ENCODE measurements at places on chromosomes 11 and 22.
A peak's percentile ranks its signal among the peaks of the same experiment; 100 is the strongest.

- no peak for DNase-seq
Observed at GRCh38 chr11:121086866-121087265, 14.2 kb upstream of the TECTA start.

- DNase-seq: peak; percentile 39
Observed at GRCh38 chr11:20367313-20367948, 3.9 kb downstream of the HTATIP2 start.

GRCh38 chr22:19776433-19777031, 16.0 kb downstream of the TBX1 start:
- no peak for DNase-seq

GRCh38 chr11:119447664-119448242, 24.8 kb upstream of the THY1 start:
- no peak for DNase-seq

DNA sequence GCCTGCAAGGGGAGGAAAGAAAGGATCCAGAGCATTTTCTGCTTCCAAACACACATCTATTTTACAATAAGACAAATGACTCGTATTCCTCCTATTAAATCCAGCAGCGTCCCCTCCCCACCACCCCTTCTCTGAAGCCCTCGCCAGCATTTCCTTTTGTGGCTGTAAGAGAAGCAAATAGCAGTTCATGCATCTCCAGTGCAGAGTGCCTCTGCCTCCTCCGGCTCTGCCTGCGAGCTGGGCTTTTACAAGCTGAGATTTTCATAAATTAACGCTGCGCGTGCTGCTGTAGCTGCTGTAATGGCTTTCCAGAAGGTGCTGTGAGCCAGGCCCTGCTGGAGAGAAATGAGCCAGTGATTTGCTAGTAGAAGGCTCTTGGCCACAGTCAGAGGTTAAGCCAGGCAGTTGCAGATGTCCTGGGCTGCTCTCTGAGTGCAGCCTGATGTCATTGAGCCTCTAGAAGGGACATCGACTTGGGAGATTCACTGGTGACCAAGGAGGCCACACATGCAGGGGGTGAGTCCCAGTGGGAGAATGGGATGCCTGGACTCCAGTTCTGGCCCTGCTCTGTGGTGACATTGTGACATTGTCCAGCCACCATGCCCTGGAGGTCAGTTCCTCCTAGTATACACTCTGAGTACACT, 134.5 kb upstream of the NAV2 start:
- DNase-seq: no peak

DNA sequence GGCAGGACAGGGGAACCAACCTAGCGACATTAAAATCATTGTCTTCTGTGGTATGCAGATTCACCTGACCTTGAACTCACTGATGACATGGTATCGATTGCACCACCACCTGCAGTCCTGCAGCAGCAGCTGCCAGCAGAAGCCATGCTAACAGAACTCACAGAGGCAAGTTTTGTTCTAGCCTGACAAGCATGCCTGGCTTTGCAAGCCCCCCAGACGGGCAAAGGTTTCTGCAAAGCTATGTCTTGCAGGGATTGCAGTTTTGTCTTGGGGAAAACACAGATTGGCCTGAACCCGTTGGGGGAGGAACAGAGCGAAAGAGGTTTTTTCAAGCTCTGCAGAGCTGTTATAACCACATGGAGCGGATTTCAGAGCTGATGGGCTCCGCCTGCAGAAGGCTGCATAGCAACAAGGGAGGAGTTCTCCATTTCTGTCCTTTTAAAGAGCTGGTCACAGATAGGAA, 221.0 kb downstream of the HIPK3 start:
- DNase-seq: no peak
